ENCODE measurements at places on chromosomes 5 and 9.

GRCh38 chr9:123353984-123354591 is 1.9 kb upstream of the CRB2 start:
- DNase-seq = no peak

GRCh38 chr5:102660111-102660510 is 95.0 kb upstream of the PAM start:
- DNase-seq = no peak

- DNase-seq = no peak
Measured at GRCh38 chr5:107289030-107289714, 381.6 kb downstream of the EFNA5 start.

DNA sequence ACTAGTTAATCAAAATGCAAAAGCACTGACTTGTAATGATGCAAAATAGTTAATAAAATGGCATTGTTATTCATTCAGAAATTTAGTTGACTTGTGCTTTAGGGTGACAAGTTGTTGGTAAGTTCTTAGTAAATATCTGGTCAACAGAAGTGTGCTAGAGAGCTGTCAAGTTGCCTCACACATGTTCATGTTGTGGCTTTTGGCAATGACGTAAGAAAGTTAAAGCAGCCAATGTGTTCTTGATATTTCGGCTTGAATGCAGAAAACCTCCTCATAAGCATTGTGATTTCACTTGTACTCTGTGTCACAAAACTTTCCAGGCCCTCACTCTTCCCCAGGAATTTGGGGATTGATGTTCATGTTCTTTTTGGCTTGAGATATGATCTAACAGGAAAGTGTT is 626.7 kb downstream of the PRR16 start:
- no peak for DNase-seq

DNA sequence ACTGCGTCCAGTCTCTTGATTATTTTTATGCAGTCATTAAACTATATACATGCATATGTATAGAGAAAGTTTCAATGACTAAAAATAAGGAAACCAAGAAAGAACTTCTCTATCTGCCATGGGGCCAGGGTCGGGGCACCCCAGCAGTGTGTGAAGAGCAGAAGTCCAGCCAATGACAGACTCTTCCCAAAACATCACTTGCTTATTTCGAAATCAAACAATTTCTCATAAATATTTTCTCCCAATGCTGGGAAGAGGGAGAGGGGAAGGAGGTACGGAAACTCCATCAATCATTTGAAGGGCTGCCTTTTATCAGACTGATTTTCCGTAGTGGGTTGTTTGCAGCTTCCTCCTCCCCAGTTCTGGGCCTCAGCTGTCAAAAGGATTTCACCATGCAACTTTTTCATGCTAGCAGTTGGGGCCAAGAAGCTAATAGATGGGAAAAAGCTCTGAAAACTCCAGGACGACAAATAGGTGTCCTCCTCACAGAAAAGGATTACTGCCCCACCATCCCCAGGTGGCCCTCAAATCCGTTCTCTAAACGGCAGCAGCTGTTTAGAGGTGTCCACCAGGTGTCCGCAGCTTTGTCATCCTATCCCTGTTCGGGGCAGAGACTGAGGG is 617 bp upstream of the FPGS start:
- DNase-seq = peak; percentile 68

DNA sequence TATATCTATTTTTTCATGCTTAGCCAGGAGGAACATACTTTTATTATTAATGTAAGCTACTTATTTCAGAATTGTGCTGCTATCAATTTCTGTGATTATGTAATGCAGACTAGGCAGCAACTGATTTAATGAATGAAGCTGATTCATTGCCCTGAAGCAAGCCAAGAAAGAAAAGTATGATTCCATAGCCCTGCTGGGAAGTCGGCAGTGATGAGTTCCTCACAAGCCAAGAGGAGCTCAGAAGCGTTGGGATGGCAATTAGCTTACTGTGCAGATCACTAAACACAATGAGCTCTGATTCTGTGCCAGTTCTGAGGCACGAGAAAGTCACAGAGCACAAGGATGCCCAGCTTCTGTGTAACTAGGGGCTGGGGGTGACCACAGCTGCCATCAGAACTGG is 254.3 kb upstream of the KLF9 start:
- DNase-seq = no peak

Data from common myeloid progenitor, CD34-positive (primary cell).